Peyer's patch (tissue), 4 donors: ENCODE measurements at places on chromosomes 11 and 22. TPM values are rescaled to one million over a fixed set of nuclear protein-coding genes. Genes with fewer than 3 reads are reported as not detected.

ARL14EP gene
- total RNA-seq: 14.7 TPM

GRCh38 chr11:34044664-34045485 lies 6.7 kb upstream of the CAPRIN1 start:
- H3K4me1 ChIP-seq: no peaks in the 10 kb centered on the region
- H3K4me3 ChIP-seq: no peak overlapping the region
- H3K27me3 ChIP-seq: no peaks in the 10 kb centered on the region
- no peak overlapping the region for H3K27ac ChIP-seq
- no peak for DNase-seq
- no peaks in the 10 kb centered on the region for H3K36me3 ChIP-seq

CHRNA10 gene
- total RNA-seq: 1.9 TPM

DNA sequence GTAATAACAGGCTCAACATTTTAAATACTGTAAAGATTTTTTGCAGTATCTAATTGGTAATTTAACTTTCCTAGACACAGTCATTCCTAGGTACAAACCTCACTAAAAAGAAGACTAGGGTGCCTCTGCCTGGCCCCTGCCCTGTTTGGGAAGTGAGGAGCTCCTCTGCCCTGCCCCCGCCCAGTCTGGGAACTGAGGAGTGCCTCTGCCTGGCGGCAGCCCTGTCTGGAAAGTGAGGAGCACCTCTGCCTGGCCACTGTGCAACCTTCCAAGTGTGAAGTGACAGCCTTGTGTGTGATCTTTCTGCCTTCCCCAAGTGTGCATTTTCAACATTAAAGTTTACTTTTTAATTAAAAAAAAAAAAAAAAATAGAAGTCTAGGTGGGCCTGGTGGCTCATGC lies 4.2 kb downstream of the CHORDC1 start:
- no peaks in the 10 kb centered on the region for H3K27me3 ChIP-seq
- H3K36me3 ChIP-seq: no peaks in the 10 kb centered on the region
- H3K27ac ChIP-seq: no peak overlapping the region
- peaks cover 8% of the 10 kb centered on the region for H3K4me1 ChIP-seq
- DNase-seq: no peak
